Panc1 (cell line): ENCODE measurements at places on chromosomes 4 and X.

DNA sequence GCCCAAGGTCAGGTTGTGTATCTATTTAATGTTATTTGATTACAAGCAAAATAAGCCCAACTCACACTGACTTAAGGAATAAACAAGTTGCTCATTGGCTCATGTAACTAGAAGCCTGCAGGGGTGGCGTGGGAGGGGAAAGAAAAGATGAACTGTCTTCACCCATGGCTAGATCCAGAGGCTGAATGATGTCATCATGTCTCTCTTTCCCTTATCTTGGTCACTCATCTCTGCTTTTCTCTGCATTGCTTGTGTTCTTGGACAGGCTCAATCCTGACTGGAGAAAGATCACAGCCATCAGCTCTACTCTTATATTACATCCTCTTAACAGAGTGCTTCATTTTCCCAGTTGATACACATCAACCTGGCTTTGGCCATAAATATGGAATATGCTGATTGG lies 290.0 kb upstream of the DIAPH2 start:
- no peak for DNase-seq

- no peak for DNase-seq
Observed at GRCh38 chr4:134650461-134650860, 448.9 kb upstream of the PABPC4L start.

DNA sequence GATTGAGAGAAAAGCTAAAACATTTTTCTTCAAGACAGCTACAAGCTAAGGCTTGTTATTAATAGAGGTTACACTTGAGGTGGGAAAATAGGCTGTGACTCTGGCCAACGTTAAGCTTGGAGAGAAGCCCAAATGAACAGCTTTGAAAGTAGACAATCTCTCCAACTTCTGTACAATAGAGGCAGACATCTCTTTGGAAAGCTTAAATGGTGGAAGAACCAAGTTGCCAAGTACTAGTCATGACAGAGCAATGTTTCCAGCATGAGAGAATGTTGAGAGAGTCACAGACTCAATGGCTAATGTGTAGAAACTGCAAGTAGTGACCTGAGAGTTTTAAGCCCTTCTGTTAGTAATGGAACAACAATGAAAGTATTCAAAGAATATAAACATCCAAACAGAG lies 298.1 kb downstream of the INPP4B start:
- DNase-seq: no peak

DNA sequence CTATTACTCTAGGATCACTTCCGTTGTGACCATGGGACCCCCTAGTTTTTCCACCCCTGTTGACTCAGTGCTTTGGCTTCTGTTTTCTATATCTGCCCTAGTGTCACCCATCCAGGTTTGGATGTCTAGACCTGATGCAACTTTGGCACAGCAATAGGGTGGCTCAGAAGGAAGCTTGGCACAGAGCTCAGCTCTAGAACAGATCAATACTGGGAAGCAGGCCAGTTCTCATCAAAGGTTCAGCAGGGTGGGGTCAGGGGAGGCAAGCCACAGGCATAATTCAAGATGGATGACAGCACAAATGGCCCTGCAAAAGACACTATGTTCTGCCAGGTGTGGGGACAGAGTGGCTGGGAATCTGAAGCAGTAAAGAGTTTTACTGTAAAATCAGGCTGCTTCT lies 74.2 kb upstream of the EGFL6 start:
- no peak for DNase-seq

DNA sequence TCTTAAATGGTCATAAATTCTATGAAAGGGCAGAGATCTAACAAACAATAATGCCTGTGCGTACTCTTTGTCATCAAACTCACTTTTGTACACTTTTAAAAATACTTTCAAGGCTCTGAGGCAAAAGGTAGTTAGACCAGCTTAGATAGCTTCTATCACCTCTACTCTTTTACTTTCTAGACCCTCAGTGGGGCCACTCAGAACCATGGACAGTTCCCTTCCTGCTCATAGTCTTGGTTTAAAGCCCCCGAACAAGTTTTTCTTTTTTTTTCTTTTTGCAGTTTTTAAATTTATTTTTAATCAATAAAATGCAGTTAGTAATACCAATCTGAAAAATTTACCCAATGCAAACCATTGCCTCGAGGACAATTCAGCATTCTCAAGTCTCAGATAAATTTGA lies 460.5 kb upstream of the CNKSR2 start:
- DNase-seq: no peak

DNA sequence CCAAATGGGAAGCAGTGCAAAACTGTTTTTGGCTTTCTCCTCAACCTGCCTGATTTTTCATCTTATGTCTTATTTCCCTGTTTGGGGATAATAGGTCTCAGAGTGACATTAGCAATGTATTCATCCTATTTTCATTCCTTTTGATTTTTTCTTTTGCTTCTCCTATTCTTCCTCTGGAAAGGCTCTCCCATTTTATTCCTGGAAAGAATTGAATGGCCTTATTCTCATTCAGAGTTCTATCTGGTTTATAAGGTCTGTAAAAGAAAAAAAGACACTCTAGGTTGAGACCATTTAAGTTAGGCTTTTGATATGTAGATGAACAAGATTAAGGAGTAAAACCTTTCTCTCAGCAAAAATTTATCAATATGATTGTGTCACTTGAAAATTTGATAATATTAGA lies 27.8 kb upstream of the ALB start:
- DNase-seq: no peak

DNA sequence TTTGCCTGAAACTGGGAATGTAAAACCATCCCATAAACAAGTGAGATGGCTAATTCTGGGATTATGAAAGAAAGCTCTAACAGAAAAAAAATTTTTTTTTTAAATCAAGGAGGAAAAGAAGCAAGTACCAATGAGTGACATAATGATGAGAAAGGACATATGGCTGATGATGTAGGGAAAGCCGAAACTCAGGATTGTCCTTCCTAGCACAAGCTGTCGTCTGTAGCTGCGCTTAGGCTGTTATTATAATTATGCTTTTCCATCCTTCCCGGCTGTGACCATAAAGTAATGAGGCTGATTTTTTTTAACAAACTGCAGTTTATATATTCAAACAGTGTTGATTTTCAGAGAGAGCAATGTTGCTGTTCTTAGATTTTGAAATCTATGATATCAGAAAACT lies 209.8 kb upstream of the NOCT start:
- no peak for DNase-seq

DNA sequence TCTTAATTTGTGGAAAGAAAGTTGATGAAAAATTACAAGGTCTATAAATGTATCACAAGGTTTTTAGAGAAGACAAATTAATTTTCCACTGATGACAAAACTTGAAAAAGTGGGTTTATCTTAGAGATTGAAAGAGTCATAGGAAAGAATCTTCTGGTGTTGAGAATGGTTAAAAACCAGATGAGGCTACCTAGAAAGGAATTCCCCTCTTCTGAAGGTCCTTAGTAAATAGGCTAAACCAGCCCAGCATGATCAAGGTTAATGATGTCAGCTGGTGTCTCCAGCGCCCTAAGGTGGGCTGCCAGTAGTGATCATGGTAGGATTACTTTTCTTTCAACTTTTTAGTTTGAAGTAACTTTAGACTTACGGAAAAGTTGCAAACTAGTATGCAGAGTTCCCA lies 71.8 kb upstream of the PGRMC2 start:
- DNase-seq: no peak

DNA sequence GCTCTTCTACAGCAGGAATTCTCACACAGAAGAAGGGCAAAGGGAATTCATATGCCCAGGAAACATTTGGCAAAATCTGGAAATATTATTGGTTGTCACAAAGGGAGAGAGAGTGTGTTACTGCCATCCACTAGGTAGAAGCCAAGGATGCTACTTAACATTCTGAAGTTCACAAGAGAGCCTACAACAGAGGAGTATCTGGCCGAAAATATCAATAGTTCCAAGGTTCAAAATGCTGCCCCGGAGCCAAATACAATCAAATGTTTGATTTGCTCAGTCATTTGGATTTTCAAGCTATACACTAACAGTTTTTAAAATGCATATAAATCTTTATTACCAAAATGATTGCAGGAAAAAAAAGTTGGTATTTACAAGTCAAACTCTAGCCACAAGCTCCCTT lies 18.8 kb downstream of the OTUD4 start:
- no peak for DNase-seq

DNA sequence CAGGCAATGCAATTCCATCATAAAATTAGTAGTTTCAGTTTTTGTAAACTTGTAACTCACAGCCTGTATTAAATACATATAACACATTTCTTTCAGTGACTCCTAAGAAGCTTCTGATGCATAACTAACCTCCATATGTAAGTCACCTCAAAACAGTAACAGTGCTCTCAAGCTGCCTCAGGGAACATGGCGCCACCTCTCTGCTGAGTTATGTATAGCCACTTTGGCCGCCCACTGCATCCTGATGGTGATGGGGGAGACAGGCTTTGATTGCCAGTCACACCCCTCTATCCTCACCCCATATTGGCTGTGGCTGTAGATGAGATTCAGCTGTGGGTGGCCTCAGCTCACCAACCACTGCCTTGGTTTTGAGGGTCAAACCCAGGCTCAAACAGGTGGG lies 54.3 kb downstream of the LRBA start:
- DNase-seq: no peak
